ENCODE measurements at places on chromosomes 5 and 9.
A peak's percentile ranks its signal among the peaks of the same experiment; 100 is the strongest.

DNA sequence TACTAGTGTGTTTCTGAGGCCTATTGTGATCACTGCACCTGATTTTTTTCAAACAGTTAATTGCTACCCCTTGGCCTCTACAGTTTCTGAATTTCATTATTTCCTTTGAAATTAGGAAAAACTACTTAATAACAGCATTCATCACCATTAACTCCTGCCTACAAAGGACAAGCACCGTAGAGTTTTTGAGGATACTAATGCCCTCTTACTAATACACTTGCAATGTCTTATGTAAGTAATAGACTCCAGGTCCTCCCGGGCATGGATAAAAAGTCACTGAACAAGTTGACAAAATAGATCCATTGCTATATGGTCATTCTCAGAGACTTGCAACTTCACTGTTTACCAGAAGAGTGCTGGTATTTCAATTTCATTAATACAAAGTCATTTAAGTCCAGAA lies 1172.5 kb downstream of the CDH12 start:
- no peak for DNase-seq

DNA sequence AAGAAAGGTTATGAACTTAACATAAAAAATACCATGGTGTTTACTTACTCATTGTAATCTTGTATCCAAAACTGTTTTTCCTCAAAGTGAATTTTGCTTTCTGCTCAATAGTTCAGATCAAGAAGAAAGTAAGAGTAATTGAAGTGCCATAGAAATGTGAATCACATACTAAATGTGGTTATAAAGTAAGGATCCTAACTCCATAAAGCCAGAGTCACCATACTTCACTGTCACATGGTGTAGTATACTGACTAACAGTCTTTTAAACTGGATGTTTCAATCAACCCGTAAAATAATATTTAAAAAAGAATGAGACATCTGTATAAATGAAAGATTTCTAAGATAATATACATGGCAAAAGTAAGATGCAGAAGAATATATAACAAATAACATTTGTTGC lies 72.1 kb downstream of the NIPBL start:
- DNase-seq, result no peak

- no peak for DNase-seq
Observed at GRCh38 chr9:126885131-126885641, 24.7 kb downstream of the ZBTB34 start.

DNA sequence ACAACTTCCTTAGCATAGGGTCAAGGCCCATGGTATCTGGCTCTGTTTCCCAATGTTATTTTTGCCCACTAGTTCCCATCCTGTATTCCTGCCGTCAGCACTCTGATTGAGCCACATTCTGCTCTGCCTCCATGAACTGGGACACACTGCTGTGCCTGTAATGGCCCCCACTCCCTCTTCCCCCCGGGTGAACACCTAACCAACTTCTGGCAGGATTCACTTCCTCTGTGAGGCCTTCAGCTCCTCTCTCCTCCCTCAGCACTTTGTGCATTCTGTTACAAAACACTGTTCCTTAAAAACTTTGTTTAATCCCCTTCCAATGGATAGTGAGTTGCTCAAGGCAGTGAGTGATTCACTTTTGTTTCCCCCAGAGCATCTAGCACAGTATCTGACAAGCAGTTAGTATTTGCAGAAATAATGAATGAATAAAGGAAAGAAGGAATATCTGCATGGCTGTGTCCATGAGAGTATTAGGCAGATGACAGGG lies 183.6 kb downstream of the EFNA5 start:
- no peak for DNase-seq

- DNase-seq, result no peak
Observed at GRCh38 chr5:112219000-112219399, 200.1 kb downstream of the EPB41L4A start.

- DNase-seq, result no peak
Observed at GRCh38 chr5:1098986-1099597, 12.8 kb downstream of the SLC12A7 start.

GRCh38 chr5:97142521-97143254 lies at the start of gene LIX1:
Gene LIX1 (minus strand): TSS chr5:97142611. CDS start chr5:97142576, 35 bp downstream.
- DNase-seq, result no peak

- DNase-seq, result peak; percentile 47
Observed at GRCh38 chr5:138610918-138611677, 35.9 kb upstream of the HSPA9 start.

DNA sequence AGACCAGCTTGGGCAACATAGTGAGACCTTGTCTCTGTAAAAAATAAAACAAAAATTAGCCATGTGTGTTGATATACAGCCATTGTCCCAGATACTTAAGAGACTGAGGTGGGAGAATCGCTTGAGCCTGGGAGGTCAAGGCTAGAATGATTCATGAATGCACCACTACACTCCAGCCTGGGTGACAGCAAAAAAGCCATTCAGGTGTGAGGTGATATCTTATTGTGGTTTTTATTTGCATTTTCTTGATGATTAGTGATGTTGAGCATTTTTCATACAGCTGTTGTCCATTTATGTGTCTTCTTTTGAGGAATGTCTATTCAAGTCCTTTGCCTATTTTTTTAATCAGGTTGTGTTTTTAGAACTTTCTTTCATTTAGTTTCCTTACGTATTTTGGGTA lies 23.2 kb downstream of the MTAP start:
- DNase-seq, result no peak

GRCh38 chr5:38607396-38607795 lies 51.0 kb upstream of the LIFR start:
- DNase-seq, result no peak

Data from right renal cortex interstitium (tissue), 3 donors.